ENCODE measurements at places on chromosomes 12 and 14.
A peak's percentile ranks its signal among the peaks of the same experiment; 100 is the strongest.

DNA sequence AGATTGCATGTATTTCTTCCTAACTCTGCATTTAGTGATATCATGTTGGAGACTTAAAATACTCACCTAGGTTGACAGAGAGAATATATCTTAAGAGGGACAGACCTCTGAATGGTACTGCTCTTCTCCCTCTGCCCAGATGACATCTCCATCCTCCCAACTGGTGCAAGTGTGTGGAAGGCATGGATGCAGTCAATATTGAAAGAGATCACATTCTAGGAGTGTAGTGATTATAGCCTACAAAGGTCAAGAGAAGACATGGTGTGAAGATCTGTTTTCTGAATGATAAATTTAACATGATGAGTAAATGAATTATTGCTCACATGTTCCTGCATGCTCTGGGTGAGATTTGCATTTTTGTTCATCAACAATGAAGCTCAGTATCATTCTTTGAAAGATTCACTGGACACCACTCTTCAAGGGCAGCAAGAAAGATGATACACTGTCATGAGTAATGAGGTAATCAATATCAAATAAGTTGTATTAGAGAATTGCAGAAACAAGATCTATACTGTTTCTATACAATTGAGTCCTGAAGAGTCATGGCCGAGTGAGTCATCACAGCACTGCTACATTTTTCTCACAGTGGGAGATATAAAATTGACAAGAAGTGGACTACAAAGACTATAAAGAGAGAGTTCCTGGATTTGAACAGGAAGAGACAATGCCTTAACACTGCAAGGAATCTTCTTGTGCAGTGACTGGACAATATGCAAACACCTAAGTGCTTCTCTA, 183.3 kb upstream of the KRR1 start:
- no peak for DNase-seq

- DNase-seq, result no peak
These were observed 128.5 kb downstream of the SLC15A5 start for GRCh38 chr12:16148938-16149337.

- DNase-seq, result no peak
These were observed 7.9 kb downstream of the SERPINA1 start for GRCh38 chr14:94380225-94381148.

GRCh38 chr12:77104286-77104685, 38.9 kb upstream of the E2F7 start:
- DNase-seq, result no peak

GRCh38 chr14:50855558-50855957, 16.3 kb upstream of the ABHD12B start:
- DNase-seq, result no peak

- no peak for DNase-seq
These were observed 20.6 kb upstream of the USP15 start for GRCh38 chr12:62239571-62239970.

GRCh38 chr14:56885825-56886224, 75.5 kb upstream of the OTX2 start:
- DNase-seq, result no peak

- DNase-seq, result no peak
These were observed 4.5 kb downstream of the LRRC43 start for GRCh38 chr12:122187466-122187865.

DNA sequence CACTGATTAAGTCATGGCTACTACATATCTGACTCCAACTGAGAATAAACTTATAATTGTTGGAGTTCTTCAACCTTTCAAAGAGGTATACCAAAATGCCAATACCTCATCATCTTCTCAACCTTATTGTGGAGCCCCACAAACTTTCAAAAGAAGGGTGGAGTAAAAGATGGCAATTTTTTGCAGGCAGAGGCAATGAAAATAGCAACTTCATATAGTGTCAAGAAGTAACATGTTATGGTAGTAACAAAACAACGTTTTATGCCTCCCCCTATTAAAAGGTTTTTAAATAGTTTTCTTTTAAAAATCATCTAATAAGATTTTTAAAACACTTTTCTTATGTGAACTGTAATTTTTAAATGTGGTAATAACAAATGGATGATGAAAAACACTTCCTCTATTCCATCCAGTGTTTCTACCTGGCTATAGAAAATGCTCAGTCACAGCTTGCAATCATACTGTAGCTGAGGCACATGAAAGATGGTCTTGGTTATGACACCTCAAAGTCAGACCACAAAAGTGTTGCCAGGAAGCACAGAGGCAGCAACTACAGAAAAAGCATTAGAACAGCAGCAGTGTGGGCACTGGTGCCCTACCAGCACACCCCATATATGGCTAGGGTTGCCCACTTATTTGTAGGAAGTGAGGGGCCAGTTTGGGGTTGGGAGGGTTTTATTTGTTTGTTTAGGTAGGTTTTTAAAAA, 7.0 kb downstream of the PPP1R12A start:
- DNase-seq, result peak; percentile 47

GRCh38 chr14:63855281-63855680, 2.5 kb downstream of the SYNE2 start:
- DNase-seq, result no peak

DNA sequence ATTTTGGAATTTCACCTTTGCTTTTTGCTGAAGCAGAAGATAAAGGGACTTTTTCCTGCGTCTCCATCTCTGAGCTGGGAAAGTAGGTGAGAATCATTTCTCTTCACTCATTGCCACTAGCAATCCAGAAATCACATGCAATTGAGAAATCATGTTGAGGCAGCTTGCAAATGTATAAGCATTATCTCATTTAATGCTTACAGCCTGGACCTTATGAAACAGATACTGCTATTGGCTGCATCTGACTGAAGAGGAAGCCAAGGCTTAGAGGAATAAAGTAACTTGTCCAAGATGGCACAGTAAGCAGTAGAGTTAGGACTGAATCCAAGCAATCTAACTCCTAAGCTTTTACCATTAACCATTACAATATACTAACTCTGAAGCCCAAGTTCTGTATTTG, 122.4 kb downstream of the FIGNL2 start:
- no peak for DNase-seq

- no peak for DNase-seq
These were observed 74.2 kb upstream of the PYGL start for GRCh38 chr14:51018521-51018920.

DNA sequence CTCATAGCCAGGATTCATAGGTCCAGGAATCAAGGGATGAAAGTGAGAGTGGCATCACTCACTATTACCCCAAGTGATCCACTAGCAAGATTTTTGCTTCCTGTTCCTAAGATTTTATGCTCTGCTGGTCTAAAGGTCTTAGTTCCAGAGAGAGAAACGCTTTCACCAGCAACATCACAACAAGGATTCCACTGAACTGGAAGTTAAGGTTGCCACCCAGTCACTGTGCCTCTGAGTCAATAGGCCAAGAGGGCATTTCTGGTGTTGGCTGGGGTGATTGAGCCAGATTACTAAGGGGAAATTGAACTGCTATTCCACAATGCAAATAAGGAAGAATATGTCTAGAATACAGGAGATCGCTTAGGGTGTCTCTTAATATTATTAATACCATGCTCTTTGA, 142.5 kb upstream of the ARID2 start:
- no peak for DNase-seq

GRCh38 chr12:124525455-124525854, 42.0 kb downstream of the NCOR2 start:
- DNase-seq, result no peak

- DNase-seq, result peak; percentile 34
These were observed 17.1 kb downstream of the SLC11A2 start for GRCh38 chr12:51009056-51009440.

- no peak for DNase-seq
These were observed 17.2 kb upstream of the SLC35F4 start for GRCh38 chr14:57883061-57883460.

DNA sequence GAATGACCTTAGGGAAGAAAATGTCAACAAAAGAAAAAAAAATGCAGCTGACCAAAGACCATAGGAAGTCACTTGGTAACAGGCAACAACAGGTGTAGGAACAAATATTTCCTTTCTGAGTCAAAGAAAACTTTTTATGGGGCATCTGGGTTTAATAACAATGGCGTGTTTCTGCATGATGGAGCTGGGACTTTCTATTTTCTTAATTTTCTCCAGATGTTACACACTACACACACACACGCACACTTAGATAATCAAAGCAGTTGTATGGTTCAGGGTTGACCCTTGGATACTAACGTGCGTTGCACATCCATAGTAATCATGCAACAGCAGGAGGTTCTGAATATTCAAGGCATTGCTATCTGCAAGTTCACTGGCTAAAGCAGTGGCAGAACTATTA, 47.9 kb upstream of the NTF3 start:
- DNase-seq, result no peak

DNA sequence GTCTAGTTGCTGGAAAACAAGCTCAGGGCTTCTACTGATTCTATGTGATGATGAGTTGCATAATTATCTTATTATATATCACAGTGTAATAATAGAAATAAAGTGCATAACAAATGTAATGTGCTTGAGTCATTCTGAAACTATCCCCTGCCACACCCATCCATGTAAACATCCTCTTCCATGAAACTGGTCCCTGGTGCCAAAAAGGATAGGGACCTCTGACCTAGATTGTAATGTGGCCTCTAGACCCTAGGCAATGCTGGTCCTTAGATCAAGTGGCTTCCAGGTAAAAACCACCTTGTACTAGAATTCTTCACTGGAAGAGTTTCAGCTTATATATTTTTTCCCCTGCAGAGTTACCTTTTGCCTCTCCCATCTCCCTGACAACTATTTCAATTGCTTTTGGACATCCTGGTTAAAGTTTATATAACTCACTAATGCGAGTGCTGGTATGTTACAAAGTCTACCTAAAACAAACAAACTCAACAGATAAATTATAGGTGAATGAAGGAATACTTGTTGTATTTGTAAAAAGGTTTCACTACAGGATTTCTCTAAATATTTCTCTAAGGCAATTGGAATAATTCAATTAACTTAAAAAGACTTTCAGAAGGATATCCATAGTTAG, 462.5 kb downstream of the NAV3 start:
- DNase-seq, result no peak

- peak; percentile 17 for DNase-seq
These were observed 25.2 kb downstream of the ARHGAP5 start for GRCh38 chr14:32102152-32102787.

- DNase-seq, result no peak
These were observed 4.1 kb upstream of the CRADD start for GRCh38 chr12:93673084-93673483.

DNA sequence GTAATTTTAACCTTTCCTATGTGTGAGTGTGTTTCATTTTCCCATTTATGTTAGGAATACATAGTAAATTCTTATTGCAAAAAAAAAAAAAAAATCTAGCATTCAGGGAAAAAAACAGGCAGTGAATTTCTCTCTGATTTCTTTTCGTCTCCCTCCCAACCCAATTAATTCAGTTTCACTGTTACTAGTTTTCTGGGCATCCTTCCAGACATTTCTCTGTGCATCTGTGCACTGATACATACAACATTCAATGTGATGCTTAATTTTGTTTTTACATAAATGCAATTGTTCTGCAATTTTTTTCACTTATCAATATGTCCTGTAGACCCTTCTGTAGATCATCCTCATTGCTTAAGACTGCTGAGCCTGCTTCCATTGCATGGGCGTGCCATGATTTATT, 694.3 kb upstream of the TBX3 start:
- DNase-seq, result no peak

GRCh38 chr12:21527451-21528180, 1.5 kb downstream of the SPX start:
- DNase-seq, result peak; percentile 63

- no peak for DNase-seq
These were observed 801.3 kb downstream of the BCL11B start for GRCh38 chr14:98470663-98471062.

All from activated naive CD4-positive, alpha-beta T cell treated with Interleukin-2 at 50 U/mL for 16 hours (primary cell).